Left renal cortex interstitium (tissue), 4 donors: ENCODE measurements at places on chromosomes 5 and 9. TPM values are rescaled to one million over a fixed set of nuclear protein-coding genes. Genes with fewer than 3 reads are reported as not detected.
A peak's percentile ranks its signal among the peaks of the same experiment; 100 is the strongest.

- no peak for DNase-seq
These were observed 61.5 kb upstream of the TEX48 start for GRCh38 chr9:114743446-114743845.

- no peak for DNase-seq
These were observed 91.3 kb upstream of the KIF2A start for GRCh38 chr5:62214701-62215100.

- DNase-seq: no peak
These were observed 35.6 kb downstream of the NNT start for GRCh38 chr5:43638546-43638945.

DNA sequence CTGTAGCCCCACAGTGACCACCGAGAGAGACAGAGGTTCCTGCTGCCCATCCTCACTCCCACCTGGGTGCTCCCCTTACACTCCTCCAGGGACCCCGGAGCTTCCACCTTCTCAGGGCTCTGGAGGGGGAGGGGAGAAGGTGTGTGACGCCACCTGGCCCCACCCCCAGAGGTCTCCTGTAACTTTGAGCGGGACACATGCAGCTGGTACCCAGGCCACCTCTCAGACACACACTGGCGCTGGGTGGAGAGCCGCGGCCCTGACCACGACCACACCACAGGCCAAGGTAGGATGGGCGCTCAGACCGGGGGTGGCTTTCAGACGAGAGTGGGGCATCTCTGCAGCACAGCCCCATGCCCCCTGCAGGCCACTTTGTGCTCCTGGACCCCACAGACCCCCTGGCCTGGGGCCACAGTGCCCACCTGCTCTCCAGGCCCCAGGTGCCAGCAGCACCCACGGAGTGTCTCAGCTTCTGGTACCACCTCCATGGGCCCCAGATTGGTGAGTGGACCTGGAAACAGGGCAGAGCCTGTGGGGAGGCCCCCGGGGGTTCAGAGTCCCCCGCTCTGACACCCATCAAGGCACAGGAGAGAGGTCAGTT is 4.5 kb downstream of the MAMDC4 start:
- DNase-seq: no peak

DNA sequence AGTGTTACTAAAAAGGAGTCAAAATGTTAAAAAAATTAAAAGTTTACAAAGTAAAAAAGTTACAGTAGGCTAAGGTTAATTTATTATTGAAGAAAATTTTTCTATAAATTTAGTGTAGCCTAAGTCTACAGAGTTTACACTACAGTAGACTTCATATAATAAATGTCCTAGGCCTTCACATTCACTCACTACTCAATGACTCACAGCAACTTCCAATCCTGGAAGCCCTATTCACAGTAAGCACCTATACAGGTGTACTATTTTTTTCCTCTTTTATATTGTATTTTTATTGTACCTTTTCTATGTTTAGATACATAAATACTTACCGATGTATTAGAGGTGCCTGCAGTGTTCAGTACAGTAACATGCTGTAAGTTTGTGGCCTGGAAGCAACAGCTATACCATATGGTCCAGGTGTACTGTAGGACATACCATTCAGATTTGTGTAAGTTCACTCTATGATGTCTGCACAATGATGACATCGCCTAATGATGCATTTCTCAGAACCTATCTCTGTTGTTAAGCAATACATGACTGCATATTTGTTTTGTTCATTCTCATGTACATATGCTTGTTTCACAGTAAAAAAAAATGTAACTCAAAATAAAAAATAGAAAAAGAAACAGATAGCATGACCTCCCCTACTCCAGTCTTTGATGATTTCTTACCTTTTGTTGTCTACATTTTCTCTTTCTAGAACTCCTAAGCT is 64.7 kb downstream of the NR3C1 start:
- DNase-seq: no peak

DNA sequence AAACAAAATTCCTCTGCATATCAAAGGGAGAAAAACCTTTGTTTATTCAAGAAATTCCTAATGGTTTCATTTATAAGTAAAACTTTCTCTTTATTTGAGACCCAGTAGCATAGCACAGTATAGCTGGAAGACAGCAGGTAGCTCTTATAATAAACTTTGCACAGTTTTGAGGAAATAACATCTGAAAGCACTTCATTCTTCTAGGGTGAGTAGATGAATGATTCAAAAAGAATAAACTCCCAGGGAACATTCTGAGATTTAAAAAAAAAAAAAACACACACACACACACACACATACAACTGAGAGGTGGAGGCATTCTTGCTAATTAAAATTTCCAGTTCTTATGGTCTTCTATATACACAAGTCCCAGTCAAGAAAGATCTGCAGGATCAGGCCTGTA is 197.3 kb downstream of the BNC2 start:
- DNase-seq: no peak

DNA sequence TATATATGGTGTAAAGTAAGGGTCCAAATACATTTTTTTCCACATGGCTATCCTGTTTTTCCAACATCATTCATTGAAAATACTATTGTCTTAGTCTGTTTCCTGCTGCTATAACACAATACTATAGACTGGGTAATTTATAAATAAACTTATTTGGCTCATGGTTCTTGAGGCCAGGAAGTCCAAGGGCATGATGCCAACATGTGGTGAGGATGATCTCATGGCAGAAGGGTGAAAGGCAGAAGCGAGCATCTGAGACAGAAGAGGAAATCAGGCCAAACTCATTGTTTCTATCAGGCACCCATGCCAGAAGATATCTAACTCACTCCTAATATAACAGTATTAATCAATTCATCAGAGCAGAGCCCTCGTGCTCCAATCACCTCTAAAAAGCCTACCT is 42.6 kb downstream of the ANKRD55 start:
- DNase-seq: no peak

GRCh38 chr9:105700668-105701067 is 6.3 kb downstream of the TMEM38B start:
- no peak for DNase-seq

- no peak for DNase-seq
These were observed 33.6 kb upstream of the NSMF start for GRCh38 chr9:137492464-137493363.

DNA sequence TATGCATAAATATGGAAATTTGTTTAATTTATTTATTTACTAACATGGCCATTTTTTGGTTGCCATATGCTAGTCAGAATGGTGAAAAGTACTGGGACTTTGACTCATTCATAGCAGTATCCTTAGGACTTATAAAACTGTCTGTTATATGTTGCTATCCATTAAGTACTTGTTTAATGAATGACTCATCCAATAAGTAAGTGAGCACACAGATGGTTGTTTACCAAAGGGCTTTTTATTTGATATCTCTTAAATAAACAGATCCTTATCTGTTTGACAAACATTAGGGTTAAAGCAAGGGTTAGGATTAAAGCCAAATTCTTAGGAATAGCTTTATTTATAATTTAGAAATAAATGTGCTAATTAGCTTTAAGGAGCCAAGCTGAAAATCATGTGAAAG is 183.4 kb downstream of the FBXO4 start:
- DNase-seq: no peak

GRCh38 chr9:21903380-21903965 is 90.7 kb downstream of the CDKN2A start:
- DNase-seq: no peak

DNA sequence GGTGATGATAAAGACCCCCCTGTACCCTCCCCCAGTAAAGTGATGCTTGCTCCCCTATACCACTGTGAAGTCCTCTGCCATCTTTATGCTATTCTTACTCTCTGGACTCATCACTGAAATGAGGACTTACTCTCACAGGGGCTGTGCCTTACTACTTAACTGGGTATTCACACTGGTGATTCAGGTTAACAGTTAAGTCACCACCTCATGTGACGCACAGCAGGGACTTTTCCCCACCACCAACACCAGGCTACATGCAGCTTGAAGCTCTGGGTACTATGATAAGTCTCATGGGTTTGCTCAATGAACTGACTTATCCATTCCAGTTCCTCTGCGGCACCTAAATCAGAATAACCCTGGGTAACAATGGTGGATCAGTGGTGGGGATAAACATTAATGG is 163.7 kb downstream of the ELAVL2 start:
- no peak for DNase-seq

DNA sequence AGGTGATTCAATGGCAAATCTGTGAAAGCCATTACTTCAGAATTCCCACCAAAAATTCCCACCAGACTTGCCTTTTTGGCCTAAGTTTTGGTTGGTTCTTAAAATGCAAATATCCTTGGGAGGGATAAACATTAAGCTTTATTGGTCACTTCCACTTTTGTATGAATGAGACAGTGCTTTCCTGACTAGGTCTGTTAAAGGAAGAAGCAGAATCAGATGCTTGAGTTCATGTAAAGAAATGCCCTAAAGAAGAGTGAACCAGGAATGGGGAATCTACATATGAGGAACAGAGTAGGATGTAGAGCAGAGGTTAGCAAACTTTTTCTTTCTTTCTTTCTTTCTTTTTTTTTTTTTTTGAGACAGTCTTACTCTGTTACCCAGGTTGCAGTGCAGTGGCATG is 129.3 kb downstream of the GCNT1 start:
- DNase-seq: no peak

- DNase-seq: no peak
These were observed 1587.6 kb upstream of the C9orf72 start for GRCh38 chr9:29160763-29161353.

DNA sequence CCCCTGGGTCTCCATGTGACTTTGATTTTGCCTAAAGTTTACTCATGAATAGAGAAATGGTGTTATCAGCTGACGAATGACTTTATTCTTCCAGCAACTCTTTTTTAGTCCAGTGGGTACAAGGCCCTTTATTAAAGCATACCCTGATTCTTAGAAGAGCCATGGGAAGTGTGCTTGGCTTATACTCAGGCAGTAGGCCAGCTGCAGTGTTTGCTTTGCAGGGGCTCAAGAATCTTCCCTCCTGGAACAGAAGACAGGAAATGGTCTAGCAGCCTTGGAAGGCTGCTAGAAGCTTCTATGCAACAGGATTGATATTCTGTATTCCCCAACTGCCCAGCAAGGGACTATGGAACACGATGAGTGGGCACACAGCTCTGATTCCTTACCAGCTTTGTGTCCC is 73.4 kb upstream of the PLPP6 start:
- DNase-seq: no peak

DNA sequence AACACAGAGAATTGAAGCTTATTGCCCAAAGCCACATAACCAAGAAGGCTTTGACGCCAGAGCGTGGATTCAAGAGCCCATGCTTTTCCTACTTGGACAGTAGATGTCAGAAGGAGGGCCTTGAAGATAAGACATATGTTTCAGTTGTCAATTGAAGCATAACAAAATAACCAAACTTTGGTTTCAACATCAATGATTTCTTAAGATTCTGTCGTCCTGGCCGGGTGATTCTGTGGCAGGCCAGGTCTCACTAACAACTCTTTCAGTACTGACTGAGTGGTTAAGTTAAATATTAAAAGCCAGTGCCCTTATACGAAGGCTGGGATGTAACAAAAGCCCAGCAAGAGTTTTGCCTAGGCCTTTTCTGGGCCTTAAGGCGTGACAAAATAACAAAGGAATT is 94.0 kb downstream of the RCL1 start:
- DNase-seq: peak; percentile 6

- no peak for DNase-seq
These were observed 100.9 kb downstream of the STRBP start for GRCh38 chr9:123167474-123167873.

DNA sequence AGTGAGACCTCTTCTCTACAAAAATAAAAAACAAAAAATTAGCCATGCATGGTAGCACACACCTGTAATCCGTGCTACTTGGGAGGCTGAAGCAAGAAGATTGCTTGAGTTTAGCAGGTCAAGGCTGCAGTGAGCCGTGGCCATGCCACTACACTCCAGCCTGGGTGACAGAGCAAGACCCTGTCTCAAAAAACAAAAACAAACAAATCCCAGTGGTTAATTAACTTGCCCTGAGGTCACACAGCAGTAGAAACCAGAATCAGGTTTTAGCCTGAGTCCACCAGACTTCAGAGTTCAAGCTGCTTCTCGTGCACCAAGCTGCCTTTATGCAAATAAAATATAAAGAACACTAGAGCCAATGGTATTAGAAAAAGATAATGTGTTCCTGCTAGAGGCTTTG is 169.7 kb downstream of the GOLPH3 start:
- DNase-seq: no peak

- no peak for DNase-seq
These were observed 1530.1 kb downstream of the MAT2B start for GRCh38 chr5:165035520-165035919.

DNA sequence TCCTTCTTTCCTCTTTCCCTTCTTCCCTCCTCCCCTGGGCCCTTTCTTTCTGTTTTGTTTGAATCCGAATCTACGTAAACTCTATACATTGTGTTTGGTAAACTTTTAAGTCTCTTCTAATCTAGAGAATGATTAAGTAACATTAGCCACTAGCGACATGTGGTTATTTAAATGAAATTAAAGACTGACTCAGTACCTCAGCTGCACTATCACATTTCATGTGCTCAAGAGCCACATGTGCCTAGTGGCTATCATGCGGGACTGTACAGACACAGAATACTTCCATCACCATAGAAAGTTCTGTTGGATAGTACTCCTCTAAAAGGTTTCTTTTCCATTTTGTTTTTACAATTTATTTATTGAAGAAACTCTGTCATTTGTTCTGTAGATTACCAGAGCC is 29.0 kb downstream of the DCTN4 start:
- DNase-seq: no peak

DNA sequence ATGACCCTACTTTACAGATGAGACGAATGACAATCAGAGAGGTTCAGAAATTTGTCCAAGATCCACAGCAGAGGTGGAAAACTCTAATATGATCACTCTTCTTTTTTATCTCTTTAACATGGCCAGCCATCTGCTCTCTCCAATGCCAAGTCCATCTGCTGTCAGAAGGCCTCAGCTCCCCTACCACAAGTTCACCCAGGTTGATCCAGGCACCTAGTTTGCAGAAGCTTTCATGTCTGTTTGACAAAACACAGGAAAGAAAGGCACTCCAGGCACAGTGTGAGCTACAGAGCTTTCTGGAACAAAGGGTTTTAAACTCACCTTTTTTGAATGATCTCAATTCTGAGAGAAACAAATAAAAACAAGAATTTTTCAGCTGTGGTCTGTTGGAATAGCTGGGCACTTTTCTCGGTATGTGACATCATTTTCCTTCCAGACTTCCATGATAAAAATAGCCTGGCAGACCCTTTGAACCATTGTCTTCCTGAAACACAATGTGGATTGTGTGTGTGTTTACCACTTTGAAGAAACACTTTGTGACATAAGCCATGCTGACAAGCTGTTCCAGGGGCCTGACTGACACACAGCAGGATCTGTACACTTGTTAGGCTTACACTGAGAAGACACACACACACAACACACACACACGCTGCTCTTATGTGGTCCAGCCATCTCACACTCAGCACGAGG is 214.3 kb downstream of the AGTPBP1 start:
- no peak for DNase-seq

GRCh38 chr9:134699343-134699740 is 57.7 kb downstream of the COL5A1 start:
- DNase-seq: no peak

GRCh38 chr9:35705836-35706430 is 16.2 kb upstream of the TPM2 start:
- DNase-seq: no peak

- no peak for DNase-seq
These were observed 27.6 kb downstream of the CRB2 start for GRCh38 chr9:123383512-123384170.

Gene SLC22A4
- 9.2 TPM for polyA plus RNA-seq

Gene FOXD4
- polyA plus RNA-seq: 0.60 TPM

Gene OCLN
- polyA plus RNA-seq: 45.1 TPM

Gene MARCHF3
- 7.1 TPM for polyA plus RNA-seq

Gene ADGRD2
- polyA plus RNA-seq: not detected

Gene SHC3
- 2.5 TPM for polyA plus RNA-seq

Gene WHRN
- polyA plus RNA-seq: 8.4 TPM

Gene PAIP2
- 152 TPM for polyA plus RNA-seq

Gene IL31RA
- polyA plus RNA-seq: 0.06 TPM

Gene ANKRD18A
- 2.3 TPM for polyA plus RNA-seq

Gene RFESD
- 5.0 TPM for polyA plus RNA-seq
